Left lung (tissue), 14 donors: ENCODE measurements at places on chromosomes 1 and 21.

GRCh38 chr1:110853135-110853534 lies 19.8 kb upstream of the CD53 start:
- no peak for DNase-seq

- DNase-seq, result no peak
Observed at GRCh38 chr1:19786988-19787423, 12.7 kb downstream of the TMCO4 start.

- no peak for DNase-seq
Observed at GRCh38 chr1:93395195-93395594, 49.5 kb downstream of the DR1 start.

GRCh38 chr1:221555689-221556433 lies 186.0 kb downstream of the DUSP10 start:
- no peak for DNase-seq

- DNase-seq, result no peak
Observed at GRCh38 chr1:204563307-204563706, 47.1 kb downstream of the MDM4 start.

GRCh38 chr1:25768999-25769398 lies 31.0 kb upstream of the SELENON start:
- DNase-seq, result no peak

DNA sequence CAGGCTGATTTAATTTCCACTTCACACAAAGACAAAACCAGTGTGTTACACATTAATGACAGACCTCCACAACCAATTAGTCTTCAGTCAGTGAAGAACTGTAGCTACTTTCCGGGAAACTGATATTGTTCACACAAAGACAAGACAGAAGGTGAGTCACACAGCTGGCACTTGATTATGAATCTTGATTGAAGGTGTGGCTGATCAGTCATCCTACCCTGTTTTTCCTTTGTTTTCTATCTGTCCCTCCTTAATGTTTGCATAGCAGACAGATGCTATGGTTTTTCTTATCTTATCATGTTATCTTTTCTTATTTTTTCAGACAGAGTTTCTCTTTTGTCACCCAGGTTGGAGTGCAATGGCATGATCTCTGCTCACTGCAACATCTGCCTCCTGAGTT lies 185.1 kb upstream of the GREM2 start:
- DNase-seq, result no peak
